ENCODE measurements at places on chromosomes 6 and 20.

DNA sequence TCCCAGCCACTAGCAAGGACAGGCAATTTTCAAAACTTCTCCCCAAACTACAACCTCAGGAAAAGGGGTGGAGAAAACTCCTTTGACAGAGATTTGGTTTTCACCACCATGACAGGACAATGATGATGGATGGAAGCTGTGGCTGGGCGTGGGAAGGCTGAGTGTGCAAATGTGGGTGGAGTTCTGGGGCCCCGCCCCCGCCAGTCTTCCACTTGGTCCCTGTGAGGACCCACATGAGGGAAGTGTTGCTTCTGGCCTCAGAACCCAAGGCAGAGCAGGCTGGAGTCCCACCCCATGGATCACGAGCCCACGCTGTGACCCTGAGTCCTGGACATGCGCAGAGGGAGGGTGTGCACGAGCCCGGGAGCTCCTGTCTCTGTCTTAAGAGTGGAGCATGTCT lies 21.5 kb upstream of the MRGBP start:
- no peak for DNase-seq

- no peak for DNase-seq
Observed at GRCh38 chr6:10478187-10479040, 42.7 kb upstream of the GCNT2 start.

GRCh38 chr20:8912731-8913130 lies 156.2 kb upstream of the PLCB4 start:
- no peak for DNase-seq

GRCh38 chr6:25297823-25298522 lies 18.8 kb downstream of the CARMIL1 start:
- no peak for DNase-seq

GRCh38 chr6:30804333-30804732 lies 60.0 kb upstream of the IER3 start:
- no peak for DNase-seq

GRCh38 chr6:158869826-158870648 lies 50.9 kb upstream of the EZR start:
- DNase-seq = no peak

- DNase-seq = no peak
Observed at GRCh38 chr6:28081486-28081751, 1.1 kb downstream of the ZNF165 start.

GRCh38 chr6:30767158-30767943 lies 23.0 kb upstream of the IER3 start:
- no peak for DNase-seq

GRCh38 chr20:8735674-8736073 lies 333.2 kb upstream of the PLCB4 start:
- DNase-seq = no peak

- no peak for DNase-seq
Observed at GRCh38 chr6:157954150-157955117, 27.2 kb upstream of the SYNJ2 start.

GRCh38 chr20:46056970-46057855 lies 28.2 kb downstream of the SLC12A5 start:
- peak; percentile 31 for DNase-seq

- no peak for DNase-seq
Observed at GRCh38 chr20:33744181-33744580, 12.4 kb downstream of the ZNF341 start.

DNA sequence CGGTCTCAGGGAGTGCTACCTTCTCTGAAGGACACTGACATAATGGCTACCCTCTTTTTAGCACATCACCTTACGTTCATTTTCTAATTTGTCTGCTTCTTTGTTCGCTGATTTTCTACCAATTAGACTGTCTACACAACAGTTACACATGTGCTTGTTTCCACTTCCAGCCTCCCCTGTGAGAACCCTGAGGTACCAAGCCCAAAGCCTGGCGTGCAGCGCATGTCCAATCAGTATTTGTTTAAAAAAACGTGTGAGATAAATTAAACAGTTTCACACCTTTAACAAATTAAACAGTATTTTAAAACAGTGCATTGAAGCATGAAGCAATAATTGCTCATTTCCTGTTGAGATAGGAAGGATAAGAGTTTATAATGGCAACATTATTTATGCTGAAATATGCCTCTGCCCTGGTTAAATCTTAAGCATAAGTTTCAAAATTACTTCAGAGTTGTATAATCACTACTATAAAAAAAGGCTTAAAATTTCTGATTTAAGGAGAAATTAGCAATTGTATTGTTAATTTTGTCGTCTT lies 88.9 kb downstream of the MAP3K5 start:
- DNase-seq = no peak

GRCh38 chr6:109059571-109060021 lies 35.0 kb downstream of the SESN1 start:
- DNase-seq = no peak

DNA sequence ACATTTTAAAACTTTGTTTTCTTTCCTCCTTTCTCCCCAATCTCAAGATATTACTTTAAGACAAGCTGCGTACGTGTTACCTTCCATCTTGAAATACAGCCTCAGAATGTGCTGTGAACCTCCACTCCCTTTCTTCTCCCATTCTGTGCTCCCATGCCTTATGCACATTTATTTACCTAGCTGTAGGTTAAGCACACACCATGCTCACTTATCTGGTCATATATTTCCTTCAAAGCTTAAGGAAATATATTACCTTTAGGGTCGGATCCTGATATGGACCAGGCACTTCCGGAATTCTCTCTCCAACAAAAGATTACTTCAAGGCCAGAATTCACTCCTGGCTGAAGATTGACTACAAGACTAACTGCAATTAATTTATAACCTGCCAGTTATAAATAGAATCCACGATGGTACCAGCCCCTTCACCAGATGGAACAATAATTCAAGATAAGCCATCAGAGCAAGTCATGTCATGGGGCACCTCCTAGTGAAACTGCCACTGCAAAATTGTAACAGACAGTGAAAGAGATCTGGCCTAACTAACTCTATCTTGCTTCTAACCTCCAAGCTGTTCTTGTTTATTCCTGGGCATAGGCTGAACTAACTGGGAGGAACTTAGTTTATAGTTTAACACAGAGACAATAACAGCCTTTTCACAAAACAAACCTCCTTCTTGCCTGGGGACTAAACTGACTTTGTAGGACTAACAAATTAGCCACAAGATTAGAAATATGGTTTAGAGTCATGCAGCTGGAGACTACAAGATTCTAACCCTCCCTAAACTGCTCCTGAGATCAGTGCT lies 47.5 kb downstream of the OR2B6 start:
- no peak for DNase-seq

DNA sequence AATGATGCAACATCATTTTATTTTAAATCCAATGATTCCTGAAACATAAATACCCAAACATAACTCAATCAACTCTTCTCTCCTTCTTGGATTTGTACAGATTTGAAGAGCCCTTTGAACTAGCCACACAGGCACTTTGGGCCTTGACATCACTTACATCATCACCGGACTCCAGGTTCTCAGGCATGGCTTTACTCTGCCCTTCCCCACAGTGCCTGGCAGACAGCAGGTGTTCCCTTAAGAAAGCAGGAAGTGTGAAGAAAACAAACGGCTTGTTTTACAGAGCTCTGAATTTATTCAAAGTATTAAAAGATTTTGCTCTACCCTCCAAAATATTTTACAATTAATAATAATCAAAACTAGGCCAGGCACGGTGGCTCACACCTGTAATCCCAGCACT lies 54.8 kb upstream of the GCM1 start:
- no peak for DNase-seq

DNA sequence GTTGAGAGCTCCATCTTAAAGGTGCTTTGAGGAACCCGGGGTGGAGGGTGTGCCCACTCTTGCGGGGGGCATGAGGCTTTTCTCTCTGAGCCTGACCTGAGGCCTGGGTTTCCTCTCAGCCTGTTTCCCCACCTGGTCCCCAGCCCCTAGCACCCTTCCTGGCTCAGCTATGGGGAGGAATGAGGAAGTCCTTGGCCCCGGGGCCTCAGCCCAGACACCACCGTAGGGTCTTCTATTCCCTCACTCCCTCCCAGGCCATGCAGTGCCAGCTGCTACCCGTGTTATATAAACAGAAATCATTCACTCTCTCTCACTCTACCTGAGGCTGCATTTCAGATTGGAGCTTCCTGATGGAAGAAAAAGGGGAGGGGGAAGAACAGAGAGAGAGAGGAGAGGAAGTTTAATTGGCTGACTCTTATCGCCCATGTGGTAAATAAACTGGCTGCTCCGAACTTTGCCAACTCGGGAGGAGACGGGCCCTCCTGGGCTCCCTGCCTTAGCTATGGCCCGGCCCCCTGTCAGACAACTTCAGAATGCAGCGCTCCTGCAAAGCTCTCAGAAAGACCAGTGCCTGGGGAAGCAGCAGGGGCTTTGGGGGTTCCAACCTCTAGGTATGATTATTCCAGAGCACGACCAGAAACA lies 2.8 kb downstream of the CDH22 start:
- DNase-seq = no peak

GRCh38 chr6:40630051-40630450 lies 42.9 kb upstream of the LRFN2 start:
- DNase-seq = no peak

GRCh38 chr6:119586250-119586882 lies 236.8 kb upstream of the MAN1A1 start:
- DNase-seq = no peak

GRCh38 chr6:121609281-121609680 lies 173.8 kb downstream of the GJA1 start:
- no peak for DNase-seq

- peak; percentile 55 for DNase-seq
Observed at GRCh38 chr20:44959638-44960102, 527 bp downstream of the TOMM34 start.

- DNase-seq = no peak
Observed at GRCh38 chr20:50481741-50482140, 28.4 kb upstream of the PTPN1 start.

GRCh38 chr6:18464176-18464575 lies 77.0 kb downstream of the RNF144B start:
- no peak for DNase-seq

GRCh38 chr6:138593909-138594757 lies 94.8 kb upstream of the NHSL1 start:
- no peak for DNase-seq

DNA sequence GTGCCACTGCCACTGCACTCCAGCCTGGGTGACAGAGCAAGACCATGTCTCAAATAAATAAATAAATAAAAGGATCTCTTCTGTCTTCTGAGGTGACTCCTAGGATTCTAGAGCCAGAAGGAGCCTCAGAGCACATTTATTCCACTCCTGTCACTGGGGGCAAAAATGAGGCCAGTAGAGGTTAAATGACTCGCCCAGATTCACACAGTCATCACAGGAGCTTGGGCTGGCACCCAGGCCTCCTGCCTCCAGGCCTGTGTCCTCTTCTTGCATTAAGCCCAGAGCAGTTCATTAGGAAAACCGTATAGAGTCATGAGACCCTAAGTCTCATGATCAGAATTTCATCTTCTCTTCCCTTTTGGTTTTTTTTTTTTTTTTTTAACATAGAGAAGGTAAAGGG lies 243.3 kb downstream of the NRN1 start:
- no peak for DNase-seq

GRCh38 chr20:36133821-36134220 lies 20.7 kb upstream of the EPB41L1 start:
- no peak for DNase-seq

GRCh38 chr20:63565021-63565698 lies 8.9 kb downstream of the HELZ2 start:
- DNase-seq = no peak

DNA sequence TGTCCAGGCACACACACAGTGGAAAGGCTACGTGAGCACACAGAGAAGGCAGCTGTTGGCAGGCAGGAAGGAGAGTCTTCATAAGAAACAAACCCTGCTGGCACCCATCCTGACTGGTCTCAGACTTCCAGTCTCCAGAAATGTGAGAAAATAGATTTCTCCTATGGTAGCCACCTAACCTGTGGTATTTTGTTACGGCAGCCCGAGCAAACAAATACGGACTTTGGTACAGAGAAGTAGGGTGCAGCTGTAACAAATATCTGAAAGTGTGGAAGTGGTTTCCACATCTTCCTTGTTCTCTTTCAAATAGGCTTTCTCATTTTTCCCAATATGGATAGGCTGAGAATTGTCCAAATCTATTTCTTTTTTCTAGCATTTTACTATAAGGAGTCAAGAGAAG lies 94.6 kb downstream of the ADGB start:
- DNase-seq = no peak

GRCh38 chr6:87482366-87482765 lies 9.6 kb downstream of the SLC35A1 start:
- DNase-seq = no peak

- DNase-seq = no peak
Observed at GRCh38 chr6:94645191-94645590, 932.1 kb upstream of the MANEA start.

- DNase-seq = no peak
Observed at GRCh38 chr6:47237196-47237595, 72.5 kb downstream of the TNFRSF21 start.

DNA sequence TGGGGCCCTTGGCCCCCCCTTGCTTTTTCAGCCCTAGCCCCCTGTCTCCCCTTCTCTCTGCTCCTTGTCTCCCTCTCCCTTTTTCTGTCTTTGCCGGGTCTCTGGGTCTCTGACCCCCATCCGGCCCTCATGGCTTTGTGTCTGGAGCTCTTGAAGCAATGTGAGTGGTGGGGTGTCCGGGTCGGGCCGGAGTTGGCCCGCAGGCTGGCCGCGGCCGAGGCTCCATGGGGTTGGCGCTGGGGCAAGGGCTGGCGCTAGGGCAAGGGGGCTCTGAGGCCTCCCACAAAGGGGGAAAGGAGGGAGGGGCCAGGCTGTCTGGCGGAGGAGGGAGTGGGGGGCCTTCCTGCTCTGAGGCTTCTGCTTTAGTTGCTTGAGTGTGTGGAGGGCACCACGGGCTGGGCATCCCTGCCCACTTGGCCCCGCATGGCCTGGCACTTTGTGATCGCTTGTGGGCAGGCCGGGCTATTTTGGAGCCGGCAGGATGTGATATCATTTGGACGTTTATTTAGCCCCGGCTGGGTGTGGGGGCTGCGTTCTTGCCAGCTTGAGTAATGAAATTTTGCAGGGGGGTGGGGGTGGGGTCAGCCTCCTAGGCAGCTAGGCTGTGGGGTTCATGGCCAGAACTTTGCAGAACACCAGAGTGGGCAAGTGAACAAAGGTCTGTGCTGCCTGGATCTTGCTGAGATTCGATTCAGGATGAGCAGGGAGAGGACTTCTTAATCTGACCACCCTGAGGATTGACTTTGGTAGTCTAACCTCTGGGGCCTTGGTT lies 78.7 kb upstream of the MYL9 start:
- DNase-seq = peak; percentile 23

All from activated T-cell treated with anti-CD3 and anti-CD28 coated beads, Interleukin-2, amount 50 U/mL, for 1 hour (primary cell).